ENCODE measurements at places on chromosomes 7 and 10.

DNA sequence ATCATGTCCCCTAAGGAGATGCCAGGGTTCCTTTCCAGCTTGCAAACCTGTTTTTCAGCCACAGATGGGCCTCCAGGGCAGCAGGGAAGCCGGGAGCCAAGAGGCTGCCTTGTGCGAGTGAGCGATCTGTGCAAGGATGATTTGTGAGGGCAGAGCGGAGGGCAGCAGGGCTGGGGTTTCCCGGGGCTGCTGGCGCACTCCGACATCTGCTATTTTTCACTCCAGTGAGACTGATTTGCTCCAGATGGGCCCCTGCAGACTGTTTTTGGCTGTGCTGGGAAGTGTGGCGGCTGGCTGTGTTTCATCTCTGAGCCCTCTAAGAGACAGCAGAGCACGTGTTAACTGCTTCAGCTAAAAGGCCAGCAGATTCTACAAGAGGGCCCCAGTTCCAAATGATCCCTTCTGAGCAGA, 466.2 kb downstream of the TYW1 start:
- no peak for DNase-seq

GRCh38 chr7:85220651-85221050, 33.8 kb upstream of the SEMA3D start:
- no peak for DNase-seq

GRCh38 chr10:110094786-110095185, 87.0 kb downstream of the ADD3 start:
- no peak for DNase-seq

- no peak for DNase-seq
These were observed 350.0 kb upstream of the FZD8 start for GRCh38 chr10:35992107-35992506.

DNA sequence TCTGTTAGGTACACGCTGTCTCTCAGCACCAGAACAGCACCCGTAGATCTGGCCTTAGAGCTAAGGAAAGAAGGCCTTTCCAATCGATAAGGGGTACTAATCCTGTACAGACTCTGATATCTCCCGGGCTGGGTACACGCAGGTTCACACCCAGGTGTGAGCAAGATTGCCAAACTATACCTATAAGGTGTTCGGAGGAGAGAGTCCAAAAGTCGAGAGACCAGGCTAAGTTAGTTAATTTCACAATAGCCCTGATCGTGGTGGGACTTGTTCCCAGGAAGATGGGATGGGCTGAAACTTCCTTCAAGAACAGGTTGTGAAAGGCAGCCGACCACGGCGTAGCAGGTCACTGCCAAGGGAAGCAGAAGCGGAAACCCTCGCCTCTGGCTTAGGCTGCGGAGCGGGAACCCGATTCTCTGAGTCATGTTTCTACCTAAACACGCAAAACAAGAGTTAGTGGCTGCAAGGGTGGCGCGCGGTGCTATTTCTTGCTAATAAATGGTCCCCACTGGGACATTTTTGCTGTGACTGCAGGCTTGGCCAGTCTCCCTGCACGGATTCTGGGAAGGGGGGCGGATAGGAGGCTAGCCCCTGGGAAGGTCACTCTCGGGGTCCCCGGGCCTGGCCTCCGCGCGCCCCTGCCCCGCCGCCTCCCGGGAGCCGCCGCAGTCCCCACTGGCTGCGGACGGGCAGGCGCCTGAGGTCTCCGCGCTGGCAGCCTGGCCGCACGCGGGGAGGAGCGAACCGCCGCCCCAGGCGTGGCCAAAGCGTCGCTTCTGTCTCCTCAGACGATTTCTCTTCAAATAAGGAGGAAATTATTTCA, 75.4 kb upstream of the PDSS1 start:
- DNase-seq = no peak

DNA sequence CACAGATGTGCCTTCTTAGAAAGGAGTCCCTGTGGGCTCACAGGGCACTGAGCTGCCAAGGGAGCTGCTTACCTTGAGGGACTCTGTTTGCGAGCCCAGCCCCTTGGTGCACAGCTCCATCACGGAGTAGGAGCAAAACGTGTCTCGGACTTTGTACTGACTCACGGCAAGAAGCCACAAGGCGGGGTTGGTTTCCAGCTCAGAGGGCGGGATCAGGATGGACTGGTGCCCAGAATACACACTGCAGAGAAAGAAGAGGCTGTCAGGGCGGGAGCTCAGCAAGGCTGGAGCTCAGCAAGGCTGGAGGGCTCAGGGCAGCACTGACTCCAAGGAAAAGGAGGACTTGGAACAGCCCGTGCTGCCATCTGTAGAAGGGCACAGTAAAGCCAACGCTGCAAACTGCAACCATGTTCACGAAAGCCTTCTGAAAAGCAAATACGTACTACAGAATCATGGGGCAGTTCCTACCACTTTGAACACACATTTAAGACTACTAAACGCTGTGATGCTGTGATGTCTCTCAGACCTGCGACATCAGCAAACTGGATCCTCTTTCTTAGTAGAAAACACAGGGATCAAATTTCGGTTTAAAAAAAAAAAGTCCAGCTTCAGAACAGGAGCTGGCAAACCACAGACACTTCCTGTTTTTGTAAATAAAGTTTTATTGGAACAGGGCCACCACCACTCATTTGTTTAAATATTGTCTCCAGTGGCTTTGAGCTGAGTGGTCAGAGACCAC, 194.3 kb downstream of the ZMYND11 start:
- DNase-seq = no peak

DNA sequence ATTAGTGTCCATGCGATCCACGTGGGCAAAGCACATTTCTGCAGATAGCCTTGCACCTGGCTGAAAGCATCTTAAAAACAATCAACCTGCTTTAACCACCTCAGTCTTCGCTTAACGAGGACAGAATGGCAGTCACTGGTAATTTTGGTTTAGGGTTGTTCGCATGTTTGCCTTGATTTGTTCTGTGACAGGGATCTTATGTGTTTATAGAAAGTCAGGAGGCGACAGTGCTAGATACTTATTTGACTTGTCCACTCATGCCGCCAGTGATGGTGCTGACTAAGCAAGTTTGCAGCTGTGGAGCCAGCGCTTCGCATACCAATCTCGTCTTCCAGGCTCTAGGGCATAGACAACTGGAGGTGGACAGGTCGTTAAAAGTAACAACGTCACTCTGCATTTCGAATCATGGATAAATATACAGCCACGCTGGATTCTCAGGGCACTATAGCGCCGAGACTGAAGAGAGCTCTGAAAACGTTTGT, 1.2 kb upstream of the TMEM243 start:
- DNase-seq = no peak
